ENCODE measurements at places on chromosomes 1 and 21. TPM values are rescaled to one million over a fixed set of nuclear protein-coding genes. Genes with fewer than 3 reads are reported as not detected.

Gene LORICRIN
- polyA plus RNA-seq = not detected

- no peak for DNase-seq
- H3K36me3 ChIP-seq = no peaks in the 10 kb centered on the region
- no peak overlapping the region for H3K27ac ChIP-seq
- H3K27me3 ChIP-seq = no peaks in the 10 kb centered on the region
- H3K4me1 ChIP-seq = peaks cover 2% of the 10 kb centered on the region
These were observed 64.7 kb downstream of the VAV3 start for GRCh38 chr1:107900090-107900945.

Gene RGL1
- 10.7 TPM for polyA plus RNA-seq

DNA sequence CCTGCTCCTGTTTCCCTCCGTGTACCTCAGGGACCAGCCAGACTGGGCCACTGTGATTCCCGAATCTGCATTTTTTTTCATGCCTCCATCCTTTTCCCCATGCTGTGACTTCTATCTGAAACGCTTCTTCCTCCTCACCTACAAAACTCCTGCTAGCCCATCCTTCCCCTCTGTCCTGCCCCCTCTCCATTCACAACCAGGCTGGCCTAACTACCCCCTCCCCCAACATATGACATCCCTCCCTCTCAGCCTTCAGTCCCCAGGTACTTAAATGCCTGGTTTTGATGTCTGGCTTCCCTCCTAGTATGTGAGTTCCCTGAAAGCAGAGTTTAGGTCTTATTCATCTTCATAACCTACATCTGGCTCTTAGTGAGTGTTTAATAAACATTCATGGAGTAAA lies 82.7 kb downstream of the TAS1R2 start:
- H3K4me1 ChIP-seq = no peaks in the 10 kb centered on the region
- H3K4me3 ChIP-seq = no peak overlapping the region
- DNase-seq = no peak

GRCh38 chr1:228734881-228735801 lies at the start of gene RHOU:
Gene RHOU (plus strand): TSS chr1:228735479. CDS start chr1:228735743, 264 bp downstream.
- no peaks in the 10 kb centered on the region for H3K36me3 ChIP-seq
- DNase-seq = peak; percentile 95
- H3K27ac ChIP-seq = no peak within 1 kb of the TSS
- H3K27me3 ChIP-seq = peaks cover 8% of the 10 kb centered on the region
- H3K4me3 ChIP-seq = peak within 1 kb of the TSS; percentile 74

Data from SK-N-SH (cell line).